ENCODE measurements at places on chromosomes 12 and 14.

- no peak for DNase-seq
These were observed 392.3 kb downstream of the PAWR start for GRCh38 chr12:79298506-79298905.

GRCh38 chr14:69676723-69677122, 65.3 kb downstream of the SUSD6 start:
- DNase-seq: no peak

DNA sequence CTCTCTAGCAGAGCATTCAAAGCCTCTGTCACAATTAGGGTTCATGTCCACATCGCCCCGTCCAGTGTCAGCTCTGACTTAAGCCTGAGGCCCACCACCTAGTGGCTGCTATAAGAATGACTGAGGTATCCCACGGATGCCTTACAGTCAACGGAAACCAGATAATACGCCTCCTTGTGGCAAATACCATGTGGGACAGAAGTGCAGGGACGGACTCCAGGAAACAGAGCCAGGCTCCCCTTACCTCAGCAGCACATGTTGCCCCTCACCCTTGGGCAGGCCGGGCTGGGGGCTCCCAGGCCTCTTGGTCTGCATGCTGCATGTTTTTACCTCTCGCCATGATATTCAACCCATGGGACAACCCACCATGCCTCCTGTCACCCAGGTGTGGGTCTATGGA, 86.3 kb downstream of the VWF start:
- DNase-seq: peak; percentile 93

DNA sequence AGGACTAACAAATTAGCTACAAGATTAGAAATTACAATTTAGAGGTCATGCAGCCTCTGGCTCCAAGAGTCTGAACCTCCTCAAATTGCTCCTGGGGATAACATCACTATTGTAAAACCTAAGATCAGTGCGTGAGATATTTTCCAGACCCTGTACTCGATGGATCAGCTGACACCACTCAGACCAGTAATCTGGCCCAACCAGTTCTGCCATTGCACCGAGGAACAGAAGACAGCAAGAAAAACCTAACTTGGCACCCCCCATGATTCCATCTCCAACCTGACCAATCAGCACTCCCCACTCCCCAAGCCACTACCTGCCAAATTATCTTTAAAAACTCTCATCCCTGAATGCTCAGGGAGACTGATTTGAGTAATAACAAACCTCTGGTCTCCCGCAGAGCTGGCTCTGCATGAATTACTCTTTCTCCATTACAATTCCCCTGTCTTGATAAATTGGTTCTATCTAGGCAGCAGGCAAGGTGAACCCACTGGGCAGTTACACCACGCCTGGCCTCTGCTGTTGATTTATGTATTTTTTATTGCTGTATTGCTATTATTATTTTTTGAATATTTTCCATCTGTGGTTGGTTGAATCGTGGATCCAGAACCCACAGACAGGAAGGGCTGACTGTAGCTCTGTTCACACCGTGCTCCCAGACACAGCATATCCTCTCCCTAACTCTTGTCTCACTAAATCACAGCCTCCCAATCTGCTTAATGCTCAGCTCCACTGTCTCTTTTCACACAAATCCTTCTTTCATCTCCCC, 9.2 kb downstream of the HEBP1 start:
- no peak for DNase-seq

DNA sequence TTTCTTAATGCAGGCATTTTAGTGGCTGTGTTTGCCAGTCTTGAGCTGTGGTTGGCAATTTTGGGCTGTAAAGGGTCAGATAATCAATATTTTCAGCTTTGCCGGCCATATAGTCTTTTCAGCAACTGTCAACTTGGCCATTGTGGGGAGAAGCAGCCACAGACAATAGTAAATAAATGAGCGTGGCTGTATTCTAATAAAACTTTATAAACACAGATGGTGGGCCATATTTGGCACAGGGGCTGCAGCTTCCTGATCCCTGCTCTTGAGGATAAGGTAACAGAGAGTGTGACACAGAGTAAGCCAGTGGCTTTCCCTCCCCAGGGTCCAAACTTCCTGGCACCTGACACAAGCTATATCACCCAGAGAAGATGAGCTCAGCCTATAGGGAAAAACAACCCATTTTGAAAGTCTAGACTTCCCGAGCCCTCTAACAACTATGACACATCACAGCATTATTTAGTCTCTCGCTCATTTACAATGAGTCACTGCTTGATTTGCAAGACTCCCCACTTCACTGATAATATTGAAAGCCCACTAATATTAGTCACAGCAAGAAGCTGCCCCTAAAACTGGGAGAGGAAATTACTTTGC, 163.1 kb upstream of the TMPO start:
- no peak for DNase-seq

DNA sequence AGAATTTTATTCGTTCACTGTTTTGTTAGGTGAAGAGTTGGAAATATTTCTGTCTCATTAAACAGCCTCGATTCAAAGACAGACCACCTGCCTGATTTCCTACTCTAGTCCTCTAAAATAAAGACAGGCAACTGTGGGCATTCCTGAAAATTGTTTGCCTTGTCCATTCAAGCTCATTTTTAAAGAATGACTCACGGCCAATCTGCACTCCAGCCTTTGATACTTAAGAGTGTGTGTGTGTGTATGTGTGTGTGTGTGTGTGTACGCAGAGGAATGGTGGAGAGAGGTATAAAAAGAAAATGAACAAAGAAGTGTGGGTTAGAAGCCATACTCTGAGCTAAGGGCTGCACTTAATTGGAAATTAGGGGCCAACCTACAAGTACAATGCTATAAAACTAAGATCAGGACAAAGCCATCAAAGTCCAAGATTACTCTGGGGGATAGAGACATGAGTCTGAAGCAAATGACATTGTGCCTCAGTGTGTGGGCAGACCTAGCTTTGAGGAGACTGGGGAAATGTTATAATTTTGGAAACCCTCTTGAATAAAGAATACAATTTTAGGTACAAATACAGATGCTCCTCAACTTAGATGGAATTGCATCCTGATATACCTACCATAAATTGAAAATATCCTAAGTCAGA, 45.6 kb upstream of the SOCS2 start:
- DNase-seq: no peak

- DNase-seq: no peak
These were observed 35.0 kb downstream of the TGFB3 start for GRCh38 chr14:75946785-75947184.

GRCh38 chr14:61362072-61362750, 40.8 kb downstream of the PRKCH start:
- DNase-seq: no peak

GRCh38 chr12:72271451-72272090, 599 bp upstream of the TRHDE start:
- DNase-seq: peak; percentile 65

DNA sequence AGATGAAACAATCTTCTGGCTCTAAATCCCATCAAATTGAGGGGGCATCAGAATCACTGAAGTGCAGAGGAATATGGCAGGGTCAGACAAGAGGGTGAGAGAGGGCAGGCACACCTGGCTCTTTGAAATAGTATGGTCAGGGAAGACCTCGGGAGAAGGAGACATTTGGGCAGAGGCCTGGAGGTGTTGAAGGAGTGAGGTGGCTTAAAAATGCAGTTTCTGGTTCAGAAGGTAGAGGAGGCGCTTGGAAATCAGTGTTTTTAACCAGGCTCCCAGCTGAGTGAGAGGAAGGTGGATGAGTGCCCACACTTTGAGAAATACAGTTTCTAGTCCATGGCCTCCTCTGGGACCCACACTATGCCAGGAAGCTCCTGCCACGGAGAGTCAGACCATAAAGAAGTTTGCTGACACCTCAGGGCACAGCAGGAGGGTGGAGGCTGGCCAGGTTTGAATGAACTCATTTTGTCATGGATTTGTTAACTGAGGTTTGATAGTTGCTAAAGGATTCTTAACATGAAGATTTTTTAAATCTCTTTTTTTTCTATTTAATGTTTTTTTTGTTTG, 20.1 kb downstream of the NID2 start:
- no peak for DNase-seq

DNA sequence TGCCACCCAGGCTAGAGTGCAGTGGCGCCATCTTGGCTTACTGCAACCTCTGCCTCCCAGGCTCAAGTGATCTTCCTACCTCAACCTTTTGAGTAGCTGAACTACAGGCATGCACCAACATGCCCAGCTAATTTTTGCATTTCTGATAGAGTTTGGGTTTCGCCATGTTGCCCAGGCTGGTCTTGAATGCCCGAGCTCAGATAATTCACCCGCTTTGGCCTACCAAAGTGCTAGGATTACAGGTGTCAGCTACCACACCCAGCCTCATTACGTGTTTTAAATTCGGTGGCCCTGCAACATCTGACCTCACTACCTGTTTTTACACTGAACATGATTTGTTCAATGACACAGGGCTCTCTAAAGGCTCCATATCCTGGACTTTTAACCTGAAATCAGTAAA, 22.9 kb upstream of the RDH16 start:
- DNase-seq: no peak

DNA sequence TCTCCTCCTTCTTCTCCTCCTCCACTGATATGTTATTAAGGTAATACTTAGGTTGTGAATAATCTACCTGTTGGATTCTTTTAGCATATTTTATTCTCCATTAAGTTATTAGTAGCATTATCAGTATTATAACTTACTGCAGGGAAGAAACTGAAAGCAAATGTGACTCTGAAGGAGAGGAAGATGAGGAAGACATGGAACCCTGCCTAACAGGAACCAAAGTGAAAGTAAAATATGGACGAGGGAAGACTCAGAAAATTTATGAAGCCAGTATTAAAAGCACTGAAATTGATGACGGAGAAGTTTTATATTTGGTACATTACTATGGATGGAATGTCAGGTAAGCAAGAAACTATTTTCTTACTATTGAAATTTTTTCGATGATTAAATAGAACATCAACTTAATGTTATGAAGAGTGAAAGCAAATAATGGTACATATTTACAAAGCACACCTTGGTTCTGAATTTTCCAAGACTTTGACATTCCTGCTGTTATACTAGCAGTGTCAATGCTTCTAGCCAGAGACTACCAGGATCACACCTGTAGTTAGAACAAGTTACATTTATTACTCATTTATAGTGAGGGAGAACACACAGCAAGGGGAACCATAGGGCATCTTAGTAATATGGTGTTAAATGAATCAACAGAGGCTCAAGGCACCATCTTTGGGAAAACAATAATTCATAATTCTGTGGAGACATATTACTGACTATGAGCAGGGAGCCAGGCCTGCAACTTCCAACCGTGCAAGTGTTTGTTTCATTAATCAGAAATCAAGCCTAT, 42.0 kb upstream of the TOMM20L start:
- peak; percentile 46 for DNase-seq

- DNase-seq: no peak
These were observed 99.6 kb downstream of the RBM19 start for GRCh38 chr12:113866496-113866895.

- peak; percentile 33 for DNase-seq
These were observed 36.3 kb upstream of the PPP1CC start for GRCh38 chr12:110778833-110779577.

DNA sequence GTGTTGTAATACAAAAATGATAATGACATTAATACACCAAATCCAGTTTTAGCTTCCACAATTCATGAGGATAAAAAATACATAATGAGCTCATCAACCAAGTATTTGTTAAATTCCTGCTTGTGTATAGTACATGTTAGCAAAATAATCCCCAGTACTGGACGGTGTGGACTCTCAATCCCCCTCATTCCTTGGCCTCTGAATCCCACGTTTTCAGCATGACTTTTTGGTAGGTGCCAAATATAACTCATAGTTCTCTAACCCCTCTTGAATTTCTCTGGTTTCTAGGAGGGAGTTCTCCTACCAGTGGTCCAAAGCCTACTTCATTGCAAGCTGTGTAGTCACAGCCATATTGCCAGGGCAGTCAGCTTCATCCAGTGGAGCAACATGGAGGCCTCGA, 41.4 kb upstream of the EPS8 start:
- DNase-seq: no peak

DNA sequence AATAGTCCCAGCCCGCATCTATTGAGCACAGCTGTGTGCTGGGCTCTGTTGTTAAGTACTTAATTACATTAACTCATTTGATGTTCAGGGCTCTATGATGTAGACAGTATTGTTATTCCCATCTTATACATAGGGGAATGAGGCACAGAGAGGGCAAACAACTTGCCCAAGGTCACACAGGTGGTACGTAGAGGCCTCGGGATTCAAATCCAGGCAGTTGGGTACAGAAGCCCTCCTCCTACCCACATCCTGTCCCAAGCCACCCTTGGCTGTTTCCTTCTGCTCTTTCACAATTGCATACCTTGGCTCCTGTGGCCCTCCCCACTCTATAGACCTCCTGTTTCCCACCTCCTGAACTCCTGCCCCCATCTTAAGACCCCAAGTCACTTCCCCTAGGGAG, 10.0 kb upstream of the GPR68 start:
- DNase-seq: no peak

GRCh38 chr14:61147831-61148549, 133.1 kb downstream of the TMEM30B start:
- DNase-seq: no peak

GRCh38 chr14:60760644-60761364, 26.2 kb downstream of the MNAT1 start:
- DNase-seq: no peak

GRCh38 chr12:113116875-113117274, 18.7 kb downstream of the RASAL1 start:
- no peak for DNase-seq

DNA sequence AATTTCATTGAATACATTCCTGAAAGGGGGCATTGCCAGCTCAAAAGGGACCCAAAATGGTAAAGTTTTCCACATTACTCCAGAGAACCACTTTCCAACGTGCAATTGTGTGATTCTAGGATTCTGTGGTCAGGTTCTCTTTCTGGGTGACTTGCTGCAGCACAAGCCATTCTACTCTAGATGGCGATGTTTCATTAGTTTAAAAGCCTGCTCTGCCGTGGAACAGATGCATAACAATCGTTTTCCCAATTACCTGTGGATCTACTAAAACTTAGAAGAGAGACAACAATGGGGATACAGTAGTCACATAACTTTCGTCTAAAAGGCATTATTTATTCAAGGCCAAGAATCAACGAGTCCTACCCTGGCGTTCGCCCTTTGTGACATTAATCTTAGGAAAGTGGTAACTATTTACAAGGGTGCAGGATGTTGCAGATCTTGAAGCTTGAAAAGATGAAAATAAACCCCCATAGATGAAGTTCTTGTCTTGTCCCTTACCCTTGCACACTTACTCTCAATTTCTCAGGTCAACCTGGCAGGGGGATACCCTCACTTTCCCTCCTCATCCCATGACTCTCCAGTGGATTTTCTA, 400.9 kb downstream of the SNAPC1 start:
- DNase-seq: peak; percentile 69

GRCh38 chr12:72509891-72510290, 237.7 kb downstream of the TRHDE start:
- no peak for DNase-seq
